Bronchial epithelial cell (primary cell): ENCODE measurements at places on chromosomes 16 and 17. TPM values are rescaled to one million over a fixed set of nuclear protein-coding genes. Genes with fewer than 3 reads are reported as not detected.
A peak's percentile ranks its signal among the peaks of the same experiment; 100 is the strongest.

DNA sequence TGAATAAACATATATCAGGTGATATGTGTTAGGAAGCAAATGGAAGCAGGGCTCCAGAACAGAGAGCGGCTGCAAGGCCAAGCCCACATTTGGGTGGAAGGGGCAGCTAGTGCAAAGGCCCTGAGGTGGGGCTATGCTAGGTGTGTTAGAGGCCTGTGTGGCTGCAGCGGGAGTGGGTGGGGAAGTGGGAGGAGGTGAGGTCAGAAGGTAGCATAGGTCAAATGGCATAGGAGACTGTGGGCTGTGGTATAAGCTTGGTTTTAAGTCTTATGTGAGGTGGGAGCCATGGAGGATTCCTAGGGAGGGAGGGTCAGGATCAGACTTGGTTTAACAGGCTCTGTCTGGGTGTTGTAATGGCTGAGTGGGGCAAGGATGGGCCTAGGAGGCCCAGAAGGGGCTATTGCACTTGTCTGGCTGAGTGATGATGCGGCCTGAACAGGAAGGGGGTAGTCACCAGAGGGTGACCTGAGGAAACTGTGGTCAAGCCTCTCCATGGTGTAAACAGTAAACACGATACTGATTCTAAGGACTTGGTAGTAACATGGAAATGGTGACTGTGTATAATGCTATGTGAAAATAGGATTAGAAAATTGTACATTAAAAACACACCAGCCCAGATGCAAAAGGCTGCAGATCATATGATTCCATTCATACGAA, 31.1 kb downstream of the RAI1 start:
- peak; percentile 74 for DNase-seq

DNA sequence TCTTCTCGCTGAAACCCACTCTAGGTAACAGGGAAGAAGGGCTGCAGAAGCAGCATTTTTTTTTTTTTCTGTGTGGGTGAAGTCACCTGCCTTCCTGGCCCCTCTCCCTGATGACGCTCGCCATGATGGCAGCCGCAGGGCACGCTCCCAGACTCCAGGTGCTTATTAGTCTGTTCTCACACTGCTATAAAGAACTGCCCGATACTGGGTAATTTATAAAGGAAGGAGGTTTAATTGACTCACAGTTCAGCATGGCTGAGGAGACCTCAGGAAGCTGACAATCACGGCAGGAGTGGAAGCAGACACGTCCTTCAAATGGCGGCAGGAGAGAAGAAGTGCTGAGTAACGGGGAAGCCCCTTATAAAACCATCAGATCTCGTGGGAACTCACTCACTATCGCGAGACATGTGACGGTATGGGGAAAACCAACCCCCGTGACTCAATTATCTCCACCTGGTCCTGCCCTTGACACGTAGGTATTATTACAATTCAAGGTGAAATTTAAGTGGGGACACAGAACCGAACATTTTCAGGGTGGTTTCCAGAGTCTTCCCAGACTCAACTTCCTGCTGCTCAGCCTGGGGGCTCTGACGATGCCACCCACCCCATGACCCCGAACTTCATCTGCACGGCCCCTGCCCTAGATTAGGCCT, 34.9 kb upstream of the NLRP1 start:
- no peak for DNase-seq

- no peak for DNase-seq
Observed at GRCh38 chr16:27427538-27427937, 25.6 kb downstream of the IL21R start.

GRCh38 chr17:17304521-17304985, 1.4 kb downstream of the NT5M start:
- no peak for DNase-seq

- peak; percentile 62 for DNase-seq
Observed at GRCh38 chr17:67475161-67475937, 98.3 kb downstream of the PITPNC1 start.

DNA sequence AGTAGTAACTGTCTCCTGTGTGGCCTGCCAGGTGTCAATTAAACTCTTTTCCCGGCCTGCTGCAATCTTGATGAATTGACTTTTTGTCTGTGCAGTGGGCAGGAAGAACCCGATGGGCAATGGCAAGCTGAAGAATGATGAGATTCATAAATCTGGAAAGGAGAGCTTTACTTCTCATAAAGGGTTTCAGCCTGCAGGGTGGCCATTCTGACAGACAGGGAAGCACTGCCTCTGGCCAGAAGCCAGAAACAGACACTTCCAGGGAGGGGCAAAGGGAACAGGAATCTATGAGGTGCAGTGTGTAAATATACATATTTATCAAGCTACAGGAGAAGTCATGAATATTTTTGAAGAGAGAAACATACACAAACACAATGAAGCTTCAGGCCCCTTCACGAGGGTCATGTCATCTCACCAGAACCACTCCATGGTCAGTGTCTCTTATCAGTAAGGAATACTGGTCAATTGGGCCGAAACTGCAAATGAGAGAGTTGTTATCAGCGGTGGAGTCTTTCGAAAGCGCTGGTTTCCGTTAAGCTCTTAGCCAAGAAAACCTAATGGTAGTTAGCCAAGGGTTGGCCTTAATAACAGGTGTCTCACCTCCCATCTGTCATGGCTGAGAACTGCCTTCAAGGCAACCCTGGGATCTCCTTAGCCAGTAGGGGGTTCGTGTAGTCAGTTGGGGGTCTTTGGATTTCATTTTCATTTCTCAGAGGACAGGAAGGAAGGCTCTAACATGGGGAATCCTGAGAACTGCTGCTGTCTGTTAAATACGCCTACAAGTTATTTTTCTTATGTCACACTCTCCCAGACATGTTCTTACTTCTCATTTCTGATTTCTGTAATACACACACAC, 1.2 kb upstream of the NARF start:
- DNase-seq = no peak

DNA sequence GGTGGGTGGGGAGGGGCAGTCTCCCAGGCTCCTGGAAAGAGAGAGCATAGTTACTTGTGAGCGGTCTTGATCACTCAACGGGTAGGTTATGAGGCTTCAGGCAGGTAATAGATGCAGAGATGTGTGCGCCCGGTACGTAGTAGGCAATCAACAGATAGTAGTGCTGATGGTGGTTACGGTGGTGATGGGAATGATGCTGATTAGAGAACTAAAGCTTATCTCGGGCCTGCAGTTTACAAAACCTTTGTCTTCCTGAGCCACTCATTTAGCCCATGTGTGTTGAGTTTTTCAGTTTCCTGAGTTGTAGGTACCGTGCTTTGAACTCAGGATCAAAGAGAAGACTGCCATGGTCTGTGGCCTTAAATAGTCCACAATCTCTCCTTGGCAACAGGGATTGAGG, 401.0 kb downstream of the SNX29 start:
- no peak for DNase-seq

DNA sequence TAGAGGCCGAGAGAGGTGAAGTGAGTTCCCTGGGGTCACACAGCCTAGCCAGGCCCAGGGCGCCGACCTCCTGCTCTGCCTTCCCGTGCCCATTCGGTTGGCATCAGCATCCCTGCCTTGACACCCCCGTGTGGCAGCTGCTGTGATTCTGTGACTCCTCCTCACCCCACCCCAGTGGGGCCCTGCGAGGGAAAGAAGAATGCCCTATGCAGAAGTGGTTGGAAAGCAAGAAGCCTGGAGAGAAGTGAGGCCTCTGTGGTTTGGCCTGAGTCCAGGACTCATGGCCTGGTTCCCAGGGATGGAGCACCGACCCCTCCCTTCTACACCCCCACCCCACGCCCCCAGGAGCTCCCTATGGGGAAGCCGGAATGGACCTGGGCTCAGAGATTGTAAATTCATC, 296.2 kb downstream of the SEC14L1 start:
- no peak for DNase-seq

- DNase-seq = peak; percentile 48
Observed at GRCh38 chr17:7056386-7056785, 12.5 kb upstream of the SLC16A11 start.

DNA sequence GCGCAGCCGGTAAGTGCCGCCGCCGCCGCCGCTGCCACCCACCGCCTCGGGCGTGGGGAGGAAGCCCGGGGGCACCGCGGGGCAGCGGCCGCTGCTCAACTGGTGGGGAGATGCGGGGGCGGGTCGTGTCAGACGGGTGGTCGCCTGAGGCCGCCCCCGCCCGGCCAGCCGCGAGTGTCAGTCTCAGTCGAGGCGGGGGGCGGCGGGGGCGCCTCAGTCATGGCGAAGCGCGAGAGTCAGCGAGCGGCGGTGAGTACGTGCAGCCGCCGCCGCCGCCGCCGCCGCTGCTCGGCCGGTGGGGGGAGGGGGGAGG, 76.2 kb downstream of the CHD9 start:
- no peak for DNase-seq

- no peak for DNase-seq
Observed at GRCh38 chr17:74307984-74308773, 17.8 kb upstream of the KIF19 start.

GRCh38 chr16:87742781-87743490, 22.9 kb downstream of the KLHDC4 start:
- no peak for DNase-seq

GRCh38 chr17:71023249-71024030, 854.1 kb downstream of the KCNJ2 start:
- no peak for DNase-seq

PLA2G10 gene
- not detected in 2 replicates for total RNA-seq

MT1A gene
- total RNA-seq = not detected in 2 replicates

CHST4 gene
- under 0.01 and 0.26 TPM in 2 replicates for total RNA-seq

C1QTNF8 gene
- total RNA-seq = not detected in 2 replicates

GPR179 gene
- under 0.01 TPM in 2 replicates for total RNA-seq

C17orf100 gene
- total RNA-seq = 0.13 and 0.53 TPM in 2 replicates

KRT24 gene
- 1.6 and 9.1 TPM in 2 replicates for total RNA-seq
